ENCODE measurements at places on chromosomes 1 and 21.

DNA sequence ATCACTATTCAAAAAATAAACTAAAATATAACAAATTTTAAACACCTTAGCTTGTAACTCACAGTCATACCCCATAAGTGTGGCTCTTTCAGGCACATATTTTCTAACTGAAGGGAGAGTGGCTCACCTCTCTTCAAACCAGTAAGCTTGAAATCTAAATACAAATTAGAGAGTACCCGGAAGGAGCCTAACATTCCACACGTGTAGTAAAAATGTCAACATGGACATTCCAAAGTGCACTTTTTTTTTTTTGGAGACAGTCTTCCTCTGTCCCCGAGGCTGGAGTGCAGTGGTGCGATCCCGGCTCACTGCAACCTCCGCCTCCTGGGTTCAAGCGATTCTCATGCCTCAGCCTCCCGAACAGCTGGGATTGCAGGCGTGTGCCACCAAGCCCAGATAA is 275.6 kb upstream of the ADGRL2 start:
- DNase-seq = no peak

DNA sequence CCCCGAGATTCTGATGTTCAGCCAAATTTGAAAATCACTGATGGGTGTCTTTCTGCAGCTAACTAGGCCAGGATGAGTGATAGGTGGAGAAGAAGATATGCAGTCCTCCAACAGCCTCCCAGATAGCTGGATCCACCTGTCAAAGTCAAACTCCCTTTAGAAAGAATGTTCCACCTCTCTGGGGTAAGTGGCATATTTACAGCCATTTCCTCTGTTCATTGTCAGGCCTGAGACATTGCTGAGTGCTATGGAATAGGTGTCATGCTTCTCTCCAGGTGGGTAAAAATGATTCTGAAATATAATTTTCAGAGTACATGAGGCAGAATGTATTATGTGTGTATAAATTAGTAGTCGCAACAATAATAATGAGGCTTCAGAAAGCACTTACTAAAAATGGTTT is 316.8 kb downstream of the TTLL7 start:
- no peak for DNase-seq

- DNase-seq = no peak
Measured at GRCh38 chr1:188261849-188262248, 1433.1 kb downstream of the PLA2G4A start.

DNA sequence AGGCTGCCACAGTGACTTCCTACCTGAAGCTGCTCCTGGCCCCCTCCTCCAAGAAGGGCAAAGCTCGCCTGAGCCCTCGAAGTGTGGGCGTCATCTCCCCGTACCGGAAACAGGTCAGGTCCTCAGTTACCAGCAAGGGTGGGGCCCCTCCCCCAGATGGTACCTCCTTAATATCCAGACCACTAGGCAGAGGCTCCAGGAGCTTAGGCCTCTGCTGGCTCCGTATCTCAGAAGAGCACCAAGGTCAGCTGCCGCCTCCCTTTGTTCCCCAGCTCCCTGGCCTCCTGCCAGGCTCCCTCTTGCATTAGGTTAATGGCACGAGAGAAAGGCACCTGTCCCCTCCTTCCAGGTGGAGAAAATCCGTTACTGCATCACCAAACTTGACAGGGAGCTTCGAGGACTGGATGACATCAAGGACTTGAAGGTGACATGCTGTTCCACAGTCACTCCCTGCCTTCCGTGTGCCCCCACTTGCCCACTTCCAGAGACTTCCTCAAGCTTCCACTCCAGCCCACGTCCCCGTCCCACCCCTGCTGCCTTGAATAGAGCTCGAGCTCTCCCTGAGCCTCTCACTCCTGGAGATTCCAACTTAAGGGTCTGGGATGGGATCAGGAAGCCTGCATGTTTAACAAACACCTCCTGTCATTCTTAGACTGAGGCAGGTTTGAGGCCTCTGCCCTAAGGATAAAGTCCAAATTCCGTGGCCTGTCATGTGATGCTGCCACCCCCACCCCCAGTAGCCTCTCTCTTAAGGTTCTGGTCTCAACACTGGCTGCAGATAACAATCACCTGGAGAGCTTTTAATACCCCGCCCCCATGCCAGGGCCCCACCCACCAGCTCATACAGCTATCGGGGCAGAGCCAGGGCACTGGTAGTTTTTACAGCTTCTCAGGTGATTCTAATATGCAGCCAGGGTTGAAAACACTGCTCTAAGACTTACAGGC is 8.3 kb downstream of the RHOC start:
- DNase-seq = no peak

DNA sequence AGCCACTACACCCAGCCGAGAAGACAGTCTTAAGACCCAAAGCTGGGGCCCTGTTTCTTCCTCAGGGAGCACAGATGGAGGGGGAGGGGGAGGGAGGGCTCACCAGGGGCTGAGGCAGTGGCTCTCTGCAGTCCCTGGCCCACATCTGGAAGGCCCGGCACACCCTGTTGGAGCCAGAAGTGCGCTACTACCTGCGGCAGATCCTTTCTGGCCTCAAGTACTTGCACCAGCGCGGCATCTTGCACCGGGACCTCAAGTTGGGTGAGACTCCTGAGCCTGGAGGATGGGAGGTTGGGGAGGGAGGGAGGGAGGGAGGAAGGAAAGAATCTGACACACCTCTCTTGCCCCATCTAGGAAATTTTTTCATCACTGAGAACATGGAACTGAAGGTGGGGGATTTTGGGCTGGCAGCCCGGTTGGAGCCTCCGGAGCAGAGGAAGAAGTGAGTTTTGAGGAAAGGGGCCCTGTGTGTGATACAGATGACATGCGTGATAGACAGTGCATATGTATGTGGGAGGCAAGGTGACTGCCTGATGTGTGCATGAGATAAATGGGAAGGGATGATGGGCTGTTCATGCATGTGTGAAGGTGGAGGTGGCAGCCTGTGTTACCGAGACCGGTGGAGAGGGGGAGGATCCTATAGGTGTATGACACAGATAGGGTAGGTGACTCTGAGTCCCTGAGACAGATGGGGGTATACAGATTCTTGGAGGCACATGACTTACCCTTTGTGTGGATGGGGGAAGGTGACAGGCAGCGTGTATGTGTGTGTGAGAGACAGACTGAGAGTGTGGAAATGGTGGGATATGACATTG is 1.5 kb downstream of the PLK3 start:
- DNase-seq = no peak

GRCh38 chr1:23122796-23123195 is 45.9 kb downstream of the LUZP1 start:
- no peak for DNase-seq

DNA sequence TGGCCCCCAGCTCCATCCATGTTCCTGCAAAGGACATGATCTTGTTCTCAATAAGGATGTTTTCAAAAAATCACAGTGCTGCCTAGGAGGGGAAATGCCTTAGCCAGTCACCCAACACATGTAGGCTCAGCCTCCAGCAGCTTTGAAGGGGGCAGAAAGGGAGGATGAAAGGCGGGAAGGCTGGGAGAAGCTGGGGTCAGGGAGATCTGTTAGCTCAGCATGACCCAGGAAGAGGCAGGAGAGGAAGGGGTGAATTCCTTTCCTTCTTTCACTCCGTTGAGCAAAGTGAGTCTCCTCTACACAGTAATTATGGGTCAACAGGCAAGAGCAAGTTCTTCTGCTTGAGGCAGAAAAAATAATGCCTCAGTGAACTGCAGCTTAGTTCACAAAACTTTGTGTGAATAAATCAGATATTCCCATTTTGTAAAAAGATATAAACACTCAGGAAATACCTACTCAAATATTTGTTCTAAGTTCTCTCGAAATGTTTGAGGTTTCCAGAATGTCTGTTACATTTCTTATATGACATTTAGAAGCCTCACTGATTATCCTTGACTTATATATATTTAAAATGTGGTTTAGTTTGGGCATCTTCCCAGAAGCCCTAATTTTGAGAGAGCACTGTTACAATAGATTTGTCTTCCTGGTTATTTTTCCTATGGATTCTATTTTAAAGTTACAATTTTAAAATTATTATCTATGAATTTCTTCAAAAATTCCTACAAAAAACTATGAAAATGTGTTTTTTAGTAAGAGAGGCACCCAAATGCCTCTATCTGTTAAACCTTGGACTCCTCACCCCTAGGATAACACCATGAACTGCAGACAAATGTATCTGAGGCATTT is 116.8 kb downstream of the KCNJ6 start:
- no peak for DNase-seq

GRCh38 chr1:178684542-178685000 is 40.5 kb upstream of the RALGPS2 start:
- no peak for DNase-seq

DNA sequence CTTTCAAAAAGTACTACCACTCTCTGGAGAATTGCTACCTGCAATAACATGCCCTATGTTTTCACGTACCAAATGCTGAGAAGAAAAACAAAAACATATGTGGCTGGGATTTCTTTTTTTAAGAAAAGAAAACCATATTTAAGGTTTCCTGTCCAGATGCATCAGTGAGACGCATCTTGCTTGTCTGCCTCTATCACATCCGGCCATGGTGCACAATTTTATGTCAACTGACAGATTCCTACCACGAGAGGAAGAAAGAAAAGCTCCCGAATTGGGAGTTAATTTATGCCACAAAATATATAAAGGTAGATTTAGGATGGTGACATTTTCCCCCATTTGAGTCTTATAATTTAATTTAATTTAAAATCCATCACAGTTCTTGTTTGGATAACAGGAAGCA is 62.3 kb upstream of the COL24A1 start:
- no peak for DNase-seq

DNA sequence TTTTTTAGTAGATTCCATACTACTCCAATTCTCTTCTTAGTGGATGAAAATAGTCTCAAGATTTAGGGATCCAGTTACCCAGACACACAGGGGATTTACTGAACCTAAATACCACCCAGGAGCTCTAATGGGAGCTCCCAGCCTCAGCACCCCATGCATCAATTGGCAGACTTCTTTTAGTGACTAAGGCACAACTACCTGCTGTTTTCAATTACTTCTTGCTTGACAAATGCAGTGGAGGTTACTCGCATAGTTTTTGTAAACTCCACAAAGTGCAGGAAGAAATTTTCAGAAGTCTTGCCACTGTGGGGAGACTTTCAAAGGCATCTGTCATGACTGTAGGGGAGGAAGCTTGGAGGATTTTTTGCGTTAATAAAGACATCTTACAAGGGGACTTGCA is 35.5 kb upstream of the MAP10 start:
- DNase-seq = no peak

- no peak for DNase-seq
Measured at GRCh38 chr1:229031481-229032341, 239.2 kb upstream of the RAB4A start.

DNA sequence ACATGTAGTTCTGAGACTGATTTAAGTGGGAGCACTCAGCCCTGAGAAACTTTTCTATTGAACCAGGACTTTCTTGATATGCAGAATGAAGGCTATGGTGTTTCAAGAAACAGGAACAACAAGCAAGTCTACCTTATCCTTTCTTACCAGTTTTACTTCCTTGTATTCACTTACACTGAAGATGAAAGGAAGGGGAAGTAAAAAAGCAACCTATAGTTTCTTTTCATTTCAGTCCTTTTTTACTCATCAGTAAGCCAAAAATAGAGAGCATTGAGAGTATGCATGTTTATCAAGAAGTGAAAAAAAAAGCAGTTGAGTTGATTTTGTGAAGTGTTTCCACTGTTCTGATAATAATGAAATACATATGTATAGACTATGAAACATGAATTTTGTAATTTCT is 1010.3 kb downstream of the AMY1C start:
- no peak for DNase-seq

- DNase-seq = no peak
Measured at GRCh38 chr1:1832820-1833219, 54.5 kb upstream of the NADK start.

GRCh38 chr21:45542667-45543370 is 579 bp upstream of the SLC19A1 start:
- DNase-seq = no peak

GRCh38 chr1:39107341-39108290 is 81.5 kb downstream of the NDUFS5 start:
- no peak for DNase-seq

DNA sequence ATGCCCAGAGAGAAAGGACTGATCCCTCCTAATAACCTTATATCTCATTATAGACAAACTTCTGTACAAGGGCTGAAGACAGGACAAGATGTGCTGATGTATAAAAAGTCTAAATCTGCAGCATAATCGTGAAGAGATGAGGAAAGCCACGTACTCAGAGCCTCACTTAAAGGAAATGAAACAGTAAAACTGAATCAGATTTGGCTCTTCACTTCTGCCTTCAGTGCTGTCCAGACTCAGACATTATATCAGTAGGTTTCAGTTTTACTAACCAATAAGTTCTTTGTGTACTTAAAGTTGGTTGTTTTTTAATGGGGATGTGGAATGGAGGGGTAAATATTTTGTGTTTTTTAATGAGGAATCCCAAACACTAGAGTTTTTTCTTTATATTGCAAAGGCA is 45.3 kb upstream of the RGS1 start:
- DNase-seq = peak; percentile 73

DNA sequence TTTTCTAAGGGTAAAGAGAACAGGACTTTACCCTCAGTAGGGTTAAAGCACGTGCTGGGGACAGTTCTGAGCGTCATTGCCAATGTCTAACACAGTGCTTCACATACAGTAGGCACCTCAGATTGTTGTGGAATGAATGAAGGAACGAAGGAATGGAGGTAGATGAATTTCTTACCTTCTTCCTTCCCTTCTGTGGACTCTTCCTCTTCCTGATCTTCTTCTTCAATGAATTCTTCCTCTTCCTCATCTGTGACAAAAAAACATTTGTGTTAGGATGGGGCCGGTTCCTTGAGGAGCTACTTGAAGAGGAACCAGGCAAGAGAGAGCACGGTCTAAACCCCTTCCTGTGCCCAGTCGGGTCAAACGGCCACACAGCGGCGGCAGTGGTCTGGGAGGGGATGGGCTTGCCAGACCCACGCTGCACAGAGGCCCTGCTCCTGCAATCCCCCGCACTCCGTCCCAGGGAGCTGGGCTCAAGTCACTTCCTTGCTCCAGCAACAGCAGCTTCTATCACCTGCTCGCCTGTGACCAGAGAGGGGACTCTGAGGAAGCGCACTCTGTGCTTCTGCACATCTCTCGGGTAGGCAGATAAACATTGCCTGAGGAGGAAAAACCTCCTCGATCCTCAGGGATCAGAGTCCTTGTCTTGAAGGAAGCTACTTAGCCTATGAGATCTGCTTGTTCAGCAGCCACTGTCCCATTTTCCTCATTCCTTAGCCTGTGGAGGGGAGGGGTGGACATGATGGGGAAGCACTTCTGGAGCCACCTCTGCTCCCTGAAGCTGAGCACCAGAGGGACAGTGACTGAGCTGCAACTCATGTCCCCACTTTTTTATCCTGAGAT is 8.0 kb upstream of the SLC30A2 start:
- DNase-seq = no peak

- DNase-seq = no peak
Measured at GRCh38 chr1:248906753-248907661, 972 bp downstream of the PGBD2 start.

- no peak for DNase-seq
Measured at GRCh38 chr1:239389703-239390102, 3.3 kb downstream of the CHRM3 start.

All from activated CD4-positive, alpha-beta T cell treated with anti-CD3 and anti-CD28 coated beads, Interleukin-2, Interleukin-4, amounts not matched to agents 100 ng/mL and 50 ng/mL, durations not matched to agents 16 hours and 8 hours (primary cell).